Fibroblast of the conjunctiva (primary cell): ENCODE measurements at places on chromosomes 5 and 9.

DNA sequence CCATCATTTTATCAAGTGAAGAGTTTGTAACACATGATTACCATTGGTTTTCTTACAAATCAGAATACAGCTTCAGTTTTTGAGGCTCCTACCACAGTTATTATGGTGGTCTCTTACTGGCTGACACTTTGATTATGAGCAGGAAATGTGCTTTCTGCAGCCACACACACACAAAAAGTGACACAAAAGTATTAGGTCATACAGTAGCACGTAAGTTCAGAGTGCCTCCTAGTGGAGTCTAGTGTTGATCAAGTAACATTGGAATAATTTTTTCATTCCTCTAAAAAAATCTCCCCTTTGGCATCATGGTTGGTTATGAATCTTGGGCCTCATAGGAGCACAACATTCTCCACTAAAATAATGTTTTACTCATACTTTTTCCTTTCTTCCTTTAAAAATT lies 37.6 kb downstream of the PAM start:
- DNase-seq = no peak

GRCh38 chr5:178057839-178058238 lies 55.5 kb upstream of the N4BP3 start:
- DNase-seq = no peak

GRCh38 chr5:127810707-127811490 lies 107.7 kb downstream of the CCDC192 start:
- DNase-seq = no peak

DNA sequence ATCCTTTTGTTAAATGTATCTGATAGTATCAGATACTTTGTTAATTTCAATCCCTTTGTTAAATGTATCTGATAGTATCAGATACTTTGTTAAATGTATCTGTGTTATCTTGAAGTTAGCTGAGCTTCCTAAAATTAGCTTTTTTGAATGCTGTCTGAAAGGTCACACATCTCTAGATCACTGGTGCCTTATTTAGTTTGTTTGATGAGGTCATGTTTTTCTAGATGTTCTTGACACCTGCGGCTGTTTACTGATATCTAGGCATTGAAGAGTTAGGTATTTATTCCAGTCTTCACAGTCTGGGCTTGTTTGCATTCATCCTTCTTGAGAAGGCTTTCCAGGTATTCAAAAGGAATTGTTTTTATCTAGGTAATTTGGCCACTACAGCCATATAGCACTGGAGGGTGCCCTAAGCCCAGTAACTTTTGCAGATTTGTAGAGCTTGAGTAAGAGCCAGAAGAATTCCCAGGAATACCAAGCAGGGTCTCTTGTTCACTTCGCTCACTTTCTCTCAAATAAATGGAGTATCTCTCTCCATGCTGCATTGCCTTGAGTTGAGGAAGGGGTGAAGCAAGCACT lies 435.4 kb upstream of the GRAMD2B start:
- no peak for DNase-seq

DNA sequence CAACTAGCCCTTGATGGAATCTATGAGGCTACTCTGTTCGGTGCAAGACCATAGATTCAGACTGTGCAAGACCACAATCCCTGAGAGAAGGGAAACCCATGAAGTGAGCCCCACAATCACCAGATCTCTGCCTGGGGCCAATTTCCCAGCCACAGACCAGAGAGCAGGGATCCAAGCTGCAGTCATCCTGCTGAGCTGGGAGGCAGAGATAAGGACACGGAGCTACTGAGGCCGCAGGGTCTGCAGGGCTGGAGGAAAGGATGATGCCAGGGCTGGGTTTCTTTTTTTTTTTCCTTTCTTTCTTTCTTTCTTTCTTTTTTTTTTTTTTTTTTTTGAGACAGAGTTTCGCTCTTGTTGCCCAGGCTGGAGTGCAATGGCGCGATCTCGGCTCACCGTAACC lies 47.7 kb upstream of the FUBP3 start:
- DNase-seq = no peak

DNA sequence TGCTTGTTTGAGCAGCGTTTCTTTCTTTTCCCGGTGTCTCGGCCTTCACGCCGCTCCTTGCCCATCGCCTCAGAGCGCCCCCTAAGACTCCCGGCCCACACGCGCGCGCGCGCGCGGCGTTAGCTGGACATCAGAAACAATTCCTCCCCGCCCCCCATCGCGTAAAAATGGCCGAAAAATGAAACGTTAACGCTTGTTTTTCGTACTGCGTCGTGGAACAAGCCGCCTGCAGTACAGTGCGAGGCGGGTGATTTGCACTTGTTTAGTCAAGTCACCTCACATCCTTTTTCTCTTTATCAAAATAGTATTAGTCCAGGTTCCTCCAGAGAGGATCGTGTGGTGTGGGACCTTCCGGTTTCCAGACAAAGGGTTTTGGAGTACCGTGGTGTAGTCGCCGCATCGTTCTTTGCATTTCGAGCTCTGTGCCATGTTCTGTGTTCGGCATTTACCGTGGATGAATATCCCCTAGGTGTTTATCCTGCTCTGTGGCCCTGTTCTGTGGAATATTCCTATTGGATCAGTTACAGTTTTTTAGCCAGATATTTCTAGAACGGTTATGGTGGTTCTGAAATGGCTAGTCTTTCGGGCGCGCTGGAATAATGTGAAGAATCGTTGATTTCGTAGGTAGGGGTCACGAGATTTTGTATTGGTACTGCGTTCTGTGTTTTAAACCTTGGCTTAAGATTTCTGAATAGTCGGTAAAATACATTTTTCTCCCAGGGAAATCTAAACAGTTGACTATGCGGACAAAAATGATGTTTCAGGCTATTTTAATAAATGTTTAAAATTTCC lies 1.0 kb downstream of the MATR3 start:
- peak; percentile 51 for DNase-seq

- DNase-seq = no peak
Measured at GRCh38 chr5:141811287-141812155, 66.7 kb downstream of the PCDH1 start.

- DNase-seq = peak; percentile 43
Measured at GRCh38 chr5:135191084-135191826, 157.2 kb upstream of the PITX1 start.

- no peak for DNase-seq
Measured at GRCh38 chr5:6496636-6497035, 48.0 kb downstream of the UBE2QL1 start.

- DNase-seq = peak; percentile 79
Measured at GRCh38 chr9:128829477-128830251, at the start of gene SPOUT1. SPOUT1 (minus strand) TSS chr9:128829794; CDS start chr9:128829780, 14 bp downstream.

- no peak for DNase-seq
Measured at GRCh38 chr9:37197158-37198038, 77.0 kb downstream of the ZCCHC7 start.

GRCh38 chr5:97067296-97067850 lies 75.0 kb downstream of the LIX1 start:
- no peak for DNase-seq

DNA sequence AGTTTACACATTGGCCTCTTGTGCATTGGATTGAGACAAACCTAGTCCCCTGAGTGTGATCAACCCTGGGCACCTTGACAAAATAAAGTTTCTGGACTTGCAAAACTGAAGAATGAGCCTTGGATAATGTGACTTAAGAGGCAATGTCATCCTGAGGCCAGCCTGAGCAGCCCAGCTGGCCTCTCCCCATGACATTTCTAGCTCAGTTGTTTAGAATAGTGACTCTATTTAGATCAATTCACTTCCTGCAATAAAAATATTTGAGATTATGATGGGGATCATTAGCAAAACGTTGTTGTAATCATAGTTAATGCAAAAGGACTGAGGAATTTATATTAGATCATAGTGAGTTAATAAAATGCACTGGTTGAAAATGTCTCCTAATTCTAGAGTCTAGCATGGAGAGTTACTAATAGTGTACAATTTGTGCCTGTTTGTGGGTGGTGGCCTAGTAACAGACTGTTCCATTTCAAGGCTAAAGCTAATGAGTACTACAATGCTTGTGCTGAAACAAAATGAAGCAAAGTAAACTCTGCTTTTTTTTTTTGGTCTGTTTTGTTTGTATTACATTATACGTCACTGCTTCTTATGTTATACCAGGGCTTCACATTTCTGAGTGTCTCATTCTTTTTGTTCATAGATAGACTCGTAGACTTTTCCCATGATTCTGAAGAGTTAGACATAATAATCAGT lies 10.9 kb upstream of the RHOBTB3 start:
- no peak for DNase-seq

- DNase-seq = no peak
Measured at GRCh38 chr9:87065981-87066380, 118.7 kb upstream of the GAS1 start.

DNA sequence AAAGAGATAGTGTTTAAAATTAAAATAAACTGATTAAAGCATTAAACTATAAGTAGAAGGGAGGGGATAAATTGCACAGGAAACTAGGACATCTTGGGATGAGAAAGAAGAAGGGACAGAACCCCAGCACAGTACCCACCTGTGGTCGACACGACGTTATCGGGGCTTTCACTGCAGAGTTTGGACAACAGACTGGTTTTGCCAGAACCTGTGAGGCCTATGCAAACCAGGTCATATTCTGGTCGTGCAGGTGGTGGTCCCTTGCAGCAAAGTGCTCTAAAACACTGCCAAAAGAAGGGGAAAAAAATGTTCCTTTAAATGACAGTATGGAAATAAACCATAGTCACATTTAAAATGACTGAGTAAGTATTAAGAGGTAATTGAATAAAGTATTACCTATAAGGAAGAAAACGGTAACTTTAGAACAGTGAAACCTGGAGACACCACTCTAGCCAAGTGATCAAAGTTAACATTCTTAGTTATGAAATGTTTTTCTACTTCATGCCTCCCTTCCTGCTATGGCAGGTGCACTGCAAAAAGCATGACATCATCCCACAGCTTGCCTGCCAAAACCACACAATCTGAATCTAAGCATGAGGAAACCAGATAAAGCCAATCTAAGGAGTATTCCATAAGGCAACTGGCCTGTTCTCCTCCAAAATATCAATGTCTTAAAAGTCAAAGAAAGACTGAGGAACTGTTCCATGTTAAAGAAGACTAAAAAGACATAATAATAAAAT lies 138.6 kb downstream of the ARL15 start:
- DNase-seq = no peak

DNA sequence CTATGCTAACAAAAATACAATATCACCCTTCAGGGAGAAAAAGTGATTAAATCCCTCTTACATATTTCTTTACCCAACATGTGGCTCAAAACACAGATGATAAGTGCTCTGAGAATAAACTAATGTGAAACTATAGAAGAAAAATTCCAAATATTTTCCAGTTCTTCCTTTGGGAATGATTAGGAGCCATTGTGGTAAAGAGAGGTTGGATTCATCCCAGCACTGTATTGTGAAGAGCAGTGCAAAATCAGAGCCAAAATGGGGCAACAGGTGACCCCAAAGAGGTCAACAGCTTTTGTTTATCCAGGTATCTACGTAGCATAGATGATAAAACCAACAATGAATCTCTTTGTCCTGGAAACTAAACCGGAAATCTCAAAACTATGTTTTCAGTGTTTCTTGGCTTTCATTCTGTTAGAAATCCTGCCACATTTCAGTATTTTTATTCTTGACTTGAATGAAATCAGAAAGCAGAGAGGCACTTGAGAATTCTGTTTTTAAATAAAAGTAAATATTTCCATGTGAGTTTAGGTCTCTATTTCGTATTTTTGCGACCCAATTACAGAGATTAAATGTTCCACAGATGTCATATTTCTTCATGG lies 120.4 kb upstream of the FST start:
- DNase-seq = no peak

GRCh38 chr9:13911473-13911872 lies 402.5 kb downstream of the NFIB start:
- no peak for DNase-seq

DNA sequence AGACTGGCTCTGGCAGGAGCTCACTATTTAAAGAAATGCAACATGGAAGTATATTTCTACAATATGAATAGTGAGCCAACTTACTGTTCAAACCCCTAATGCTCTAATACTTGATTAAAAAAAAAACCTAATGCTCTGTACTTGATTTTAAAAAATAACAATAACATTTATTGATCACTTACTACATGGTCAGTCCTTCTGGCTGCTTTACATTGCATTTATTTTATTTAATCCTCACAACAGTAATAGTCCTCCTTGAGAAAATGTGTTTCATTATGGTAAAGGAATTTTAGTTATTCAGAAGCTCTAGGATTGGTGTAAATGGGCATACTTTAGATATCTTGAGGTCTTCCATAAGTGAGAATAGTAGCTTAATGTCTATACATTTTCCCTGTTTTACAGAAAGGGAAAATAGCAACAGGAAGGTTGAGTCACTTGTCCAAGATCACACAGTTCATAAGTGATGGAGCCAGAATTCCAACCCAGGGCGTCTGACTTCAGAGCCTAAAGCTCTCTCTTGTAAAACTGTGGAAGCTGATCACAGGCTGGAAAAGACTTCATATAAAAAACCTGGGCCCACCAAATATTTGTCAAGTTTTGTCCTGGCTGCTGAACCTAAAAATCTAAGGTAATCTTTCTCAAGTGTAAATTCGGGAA lies 1.0 kb downstream of the STARD4 start:
- DNase-seq = no peak
